ENCODE measurements at places on chromosomes 5 and 9.

DNA sequence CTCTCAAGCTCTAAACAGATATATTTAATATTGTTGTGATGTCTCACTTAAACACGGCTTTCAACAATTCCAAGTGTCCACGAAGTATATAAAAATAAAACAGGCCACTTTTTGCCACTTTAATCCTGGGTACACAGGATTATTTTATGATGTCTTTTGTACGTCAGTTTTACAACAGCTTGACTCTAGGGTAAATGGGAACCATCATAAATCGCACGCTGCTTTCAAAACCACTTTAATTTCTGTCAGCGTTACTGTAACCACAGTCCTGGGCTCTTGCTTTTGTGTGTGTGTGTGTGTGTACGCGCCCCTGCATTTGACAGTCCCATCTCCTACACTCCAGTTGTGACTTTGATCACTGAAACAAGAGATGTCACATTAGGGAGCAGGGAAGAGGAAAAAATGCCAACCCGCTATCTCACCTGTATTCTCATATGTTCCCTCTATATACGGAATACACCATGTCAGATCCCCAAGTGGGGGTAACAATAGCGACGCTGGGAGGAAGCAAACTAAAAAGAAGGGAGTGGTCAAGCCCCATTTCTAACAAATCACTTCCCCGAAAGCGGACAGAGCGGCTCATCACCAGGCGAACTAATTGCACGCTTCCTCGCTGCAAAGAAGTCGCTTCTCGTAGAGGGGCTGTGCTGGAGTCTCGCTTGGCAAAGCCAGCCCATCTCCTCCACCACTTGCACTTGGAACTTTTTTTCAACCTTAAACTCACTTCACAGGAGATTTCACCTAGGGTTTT lies 1.2 kb downstream of the BNC2 start:
- DNase-seq = no peak

GRCh38 chr9:82369251-82369945 lies 380.8 kb downstream of the SPATA31D1 start:
- no peak for DNase-seq

- DNase-seq = no peak
Observed at GRCh38 chr9:12670006-12670405, 23.2 kb upstream of the TYRP1 start.

DNA sequence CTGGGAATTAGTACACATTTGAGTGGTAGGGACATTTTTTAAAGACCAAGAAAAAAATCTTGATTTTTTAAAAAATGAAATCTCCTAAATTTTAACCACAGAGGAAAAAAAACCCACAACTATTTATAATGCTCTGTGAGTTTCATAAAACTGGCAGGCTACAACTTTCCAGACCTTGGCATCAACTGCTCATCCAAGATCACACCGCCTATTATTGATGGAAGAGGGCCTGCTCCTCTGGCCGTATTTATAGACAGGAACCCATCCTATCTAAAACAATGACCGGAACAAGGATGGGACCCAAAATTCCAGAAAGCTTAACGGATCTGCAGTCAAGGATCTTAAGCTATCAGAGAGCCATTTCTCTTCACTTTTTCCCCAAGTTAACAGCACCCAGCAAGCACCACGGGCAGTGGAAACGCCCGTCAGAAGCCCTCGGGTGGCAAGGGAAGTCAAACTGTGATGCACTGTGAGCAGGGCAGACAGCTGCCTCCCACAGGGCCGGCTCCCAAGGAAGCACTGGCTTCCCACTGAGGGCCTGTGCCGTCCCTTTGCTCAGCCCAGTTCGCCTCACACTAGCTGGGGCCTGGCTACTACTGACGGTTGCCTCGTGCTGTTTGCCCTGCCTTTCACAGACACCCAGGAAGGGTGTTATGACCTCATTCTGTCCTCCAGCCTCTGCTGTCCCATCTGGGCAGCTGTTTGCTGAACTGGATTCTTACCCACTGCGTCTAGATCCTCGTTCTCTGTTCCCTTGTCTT lies 62.8 kb downstream of the CDC14B start:
- no peak for DNase-seq
